ENCODE measurements at places on chromosomes 4 and X. TPM values are rescaled to one million over a fixed set of nuclear protein-coding genes. Genes with fewer than 3 reads are reported as not detected.

Gene ARR3
- not detected for total RNA-seq

DNA sequence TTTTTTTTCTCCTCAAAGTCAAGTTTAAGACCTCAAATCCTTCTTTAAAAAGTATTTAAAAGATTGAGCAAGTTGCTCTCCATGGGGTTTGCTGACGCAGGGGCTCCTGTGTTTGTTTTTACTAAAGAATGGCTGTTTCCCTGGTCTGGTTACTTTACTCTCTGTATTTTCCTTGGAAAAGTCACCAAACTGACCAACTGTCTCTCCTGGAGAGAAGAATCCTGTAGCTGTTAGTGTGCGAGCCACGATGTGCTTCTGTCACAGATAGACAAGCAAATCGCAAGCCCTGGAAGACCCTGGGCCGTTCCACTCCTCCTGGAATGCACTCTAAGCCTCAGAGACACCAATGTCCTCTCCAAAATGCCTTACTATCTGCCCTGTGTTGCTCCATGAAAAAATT is 212.1 kb downstream of the CHIC2 start:
- no peak for DNase-seq

Gene XK
- not detected for total RNA-seq

GRCh38 chr4:1009542-1010394 is 1.7 kb upstream of the FGFRL1 start:
- peak; percentile 67 for DNase-seq

Gene MPP1
- total RNA-seq, result 24.3 TPM

- no peak for DNase-seq
Observed at GRCh38 chrX:42748067-42748850, 29.7 kb downstream of the PPP1R2C start.

Gene FMR1NB
- total RNA-seq, result not detected

Gene EDA2R
- 5.8 TPM for total RNA-seq

DNA sequence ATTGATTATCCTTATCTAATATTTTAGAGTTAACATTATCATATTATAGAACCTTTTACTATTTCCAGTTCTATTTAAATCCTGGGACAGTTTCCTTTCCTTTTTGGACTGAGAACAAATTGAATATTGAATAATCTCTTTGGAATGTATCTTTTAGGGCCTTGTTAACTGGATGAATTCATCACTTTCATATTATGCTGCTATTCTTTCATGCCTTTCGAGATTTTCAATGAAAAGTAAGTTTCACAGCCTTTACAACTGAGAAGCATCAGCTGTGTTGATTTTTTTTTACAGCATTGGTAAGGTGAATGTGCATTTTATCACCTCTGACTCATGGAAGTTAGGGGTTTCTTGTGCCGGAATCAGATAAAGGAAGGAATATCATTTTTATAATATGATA is 39.6 kb downstream of the PDLIM5 start:
- DNase-seq, result no peak

DNA sequence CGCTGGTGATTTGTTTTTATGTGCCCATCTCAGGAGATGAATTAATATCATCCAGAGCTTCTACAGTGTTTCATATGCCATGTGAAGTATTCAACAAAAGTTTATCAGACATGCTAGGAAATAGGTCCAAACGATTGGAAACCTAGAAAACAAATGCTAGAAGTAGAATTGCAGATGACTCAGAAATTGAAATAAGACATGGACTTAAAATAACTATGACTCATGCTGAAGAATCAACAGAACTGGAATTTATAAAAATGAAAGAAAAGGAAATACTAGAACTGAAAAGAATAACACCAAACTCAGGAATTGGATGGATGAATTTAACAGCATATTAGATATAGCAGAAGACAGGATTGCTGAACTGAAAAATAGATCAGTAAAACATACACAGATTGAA is 172.7 kb upstream of the GIMD1 start:
- DNase-seq, result no peak

DNA sequence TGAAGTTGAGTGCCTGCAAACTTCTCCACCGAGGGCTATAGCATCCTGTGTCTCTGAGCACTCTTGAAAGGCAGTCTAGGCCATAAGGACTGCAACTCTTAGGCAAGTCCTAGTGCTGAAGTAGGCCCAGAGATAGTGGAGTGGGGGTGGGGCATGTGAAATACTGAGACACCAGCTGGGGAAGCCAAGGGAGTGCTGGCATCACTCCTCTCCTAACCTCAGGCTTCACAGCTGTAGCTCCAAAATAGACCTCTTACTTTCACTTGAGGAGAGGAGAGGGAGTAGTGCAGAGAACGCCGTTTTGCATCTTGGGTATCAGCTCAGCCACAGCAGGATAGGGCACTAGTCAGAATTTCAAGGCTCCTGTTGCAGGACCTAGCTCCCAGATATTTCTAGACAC is 56.2 kb upstream of the CYSLTR1 start:
- DNase-seq, result no peak

All from activated naive CD4-positive, alpha-beta T cell treated with anti-CD3 and anti-CD28 coated beads for 36 hours (primary cell).